ENCODE measurements at places on chromosomes 4 and X.

- DNase-seq = no peak
Observed at GRCh38 chr4:10204401-10205058, 87.9 kb upstream of the WDR1 start.

- no peak for DNase-seq
Observed at GRCh38 chr4:68183417-68183816, 53.7 kb upstream of the TMPRSS11F start.

- DNase-seq = no peak
Observed at GRCh38 chr4:41452484-41453225, 85.3 kb upstream of the LIMCH1 start.

GRCh38 chrX:147953976-147954375 is 27.2 kb upstream of the FMR1NB start:
- no peak for DNase-seq

- DNase-seq = no peak
Observed at GRCh38 chr4:125808570-125808969, 493.8 kb downstream of the FAT4 start.

DNA sequence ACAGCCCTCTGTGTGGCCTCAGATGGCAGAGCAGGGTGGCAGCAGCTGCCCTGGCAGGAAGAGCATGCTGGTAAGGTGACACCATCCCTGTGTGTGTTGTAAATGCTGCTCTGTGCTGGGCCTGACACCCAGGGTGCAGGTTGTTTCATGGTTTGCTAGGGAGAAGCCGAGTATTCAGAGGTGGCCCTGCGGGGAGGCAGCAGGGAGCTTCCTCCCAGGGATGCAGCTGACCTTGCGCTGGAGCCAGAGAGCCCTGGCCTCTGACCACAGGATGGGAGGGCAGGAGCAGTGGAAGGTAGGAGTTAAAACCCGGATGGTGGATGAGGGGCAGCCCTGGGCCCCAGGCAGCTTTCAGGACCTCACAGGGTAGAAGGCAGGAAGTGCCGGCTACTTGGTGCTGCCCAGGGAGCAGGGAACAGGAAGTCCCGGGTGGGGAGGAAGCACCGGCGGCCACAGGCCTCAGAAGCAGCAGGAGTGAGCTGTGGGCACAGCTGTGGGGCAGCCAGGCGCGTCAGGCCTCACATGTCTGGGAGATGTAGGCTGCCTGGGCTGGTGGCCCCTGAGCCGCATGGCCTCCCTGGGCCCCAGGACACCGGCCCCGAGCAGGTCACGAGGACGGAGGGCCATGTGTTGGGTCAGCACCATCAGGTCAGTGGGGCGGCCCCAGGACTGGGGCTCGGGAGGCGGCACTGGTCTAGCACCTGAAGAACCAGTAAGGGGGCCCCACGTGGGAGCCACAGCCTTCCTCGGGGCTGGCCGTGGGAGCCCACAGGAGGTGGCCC is 19.1 kb downstream of the SH3BP2 start:
- DNase-seq = peak; percentile 75

- DNase-seq = no peak
Observed at GRCh38 chrX:15860921-15861320, 6.3 kb upstream of the AP1S2 start.

DNA sequence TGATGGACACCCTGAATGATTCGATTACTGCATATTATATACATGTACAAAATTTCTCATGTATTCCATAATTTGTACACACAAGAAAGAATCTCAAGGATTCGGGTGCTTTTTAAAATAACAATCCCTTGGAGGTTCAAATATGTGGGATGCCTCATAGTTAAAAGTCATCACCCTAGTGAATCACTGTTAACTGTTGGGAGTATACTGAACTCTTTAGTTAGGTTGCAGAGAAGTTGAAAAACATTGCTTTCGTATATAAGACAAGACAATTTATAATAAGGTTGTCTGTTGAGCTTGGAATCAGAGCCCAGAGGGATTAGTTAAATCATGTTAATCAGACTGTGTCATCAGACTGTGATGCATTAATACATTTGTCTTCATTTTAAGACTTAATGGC is 15.6 kb downstream of the DCK start:
- DNase-seq = no peak

GRCh38 chr4:181193131-181193930 is 1049.9 kb upstream of the TENM3 start:
- DNase-seq = no peak

DNA sequence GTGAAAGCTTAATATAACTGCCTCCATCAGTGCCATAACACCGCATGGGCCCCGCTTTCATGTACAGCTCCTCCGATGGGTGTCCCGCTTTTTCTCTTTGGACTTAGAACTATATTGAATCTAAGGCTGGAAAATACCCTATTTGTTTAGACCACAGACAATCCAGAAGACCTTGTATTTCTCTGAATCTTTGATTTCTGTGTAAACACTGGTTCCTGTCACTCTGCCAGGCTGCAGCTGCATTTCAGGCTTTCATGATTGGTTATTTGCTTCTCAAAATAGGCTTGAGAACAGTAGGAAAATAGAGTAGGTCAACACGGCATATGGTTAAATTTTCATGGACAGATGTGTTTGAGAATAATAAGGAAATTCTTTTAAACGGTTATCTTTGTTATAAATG is 80.0 kb downstream of the NWD2 start:
- no peak for DNase-seq

- DNase-seq = no peak
Observed at GRCh38 chrX:130172127-130172845, 524 bp downstream of the RAB33A start.

DNA sequence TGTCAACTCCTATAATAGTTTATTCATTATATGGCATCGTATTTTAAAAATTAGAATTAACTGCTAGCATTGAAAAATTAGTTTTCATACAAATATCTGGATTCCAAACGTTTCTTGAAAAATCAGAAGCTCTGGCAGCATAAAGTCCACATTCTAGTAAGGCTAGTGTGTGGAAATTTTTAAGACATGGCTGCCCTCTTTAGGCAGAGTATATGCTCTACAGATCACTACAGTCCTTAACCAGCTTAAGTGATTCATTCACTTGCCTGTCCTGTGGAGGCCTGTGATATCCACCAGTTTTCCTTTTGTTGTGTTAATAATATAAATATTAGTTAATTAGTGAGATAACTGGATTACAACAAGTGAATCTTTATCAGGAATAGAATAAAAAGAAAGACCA is 287.2 kb downstream of the OPHN1 start:
- DNase-seq = no peak

- DNase-seq = no peak
Observed at GRCh38 chr4:146292508-146292907, 78.2 kb downstream of the REELD1 start.

DNA sequence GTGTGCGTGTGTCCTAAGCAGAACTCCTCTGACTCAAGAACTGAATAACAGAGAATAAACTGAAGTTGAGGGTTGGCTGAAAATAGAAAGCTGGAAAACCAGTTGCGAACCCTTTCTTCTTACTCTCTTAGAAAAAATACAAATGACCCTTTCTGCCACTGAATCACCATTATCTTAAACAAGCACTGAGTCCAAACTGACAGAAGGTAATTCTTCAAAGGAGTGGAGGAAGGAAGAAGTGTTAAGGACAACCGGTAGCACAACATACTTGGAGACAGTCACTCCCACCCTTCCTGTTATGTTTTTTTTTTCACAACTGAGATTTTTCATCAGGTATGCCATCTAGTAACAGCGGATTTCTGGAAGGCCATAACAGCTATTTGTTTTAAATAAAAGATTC is 38.1 kb downstream of the HELQ start:
- DNase-seq = no peak

GRCh38 chr4:145319751-145320150 is 139.4 kb upstream of the OTUD4 start:
- no peak for DNase-seq

DNA sequence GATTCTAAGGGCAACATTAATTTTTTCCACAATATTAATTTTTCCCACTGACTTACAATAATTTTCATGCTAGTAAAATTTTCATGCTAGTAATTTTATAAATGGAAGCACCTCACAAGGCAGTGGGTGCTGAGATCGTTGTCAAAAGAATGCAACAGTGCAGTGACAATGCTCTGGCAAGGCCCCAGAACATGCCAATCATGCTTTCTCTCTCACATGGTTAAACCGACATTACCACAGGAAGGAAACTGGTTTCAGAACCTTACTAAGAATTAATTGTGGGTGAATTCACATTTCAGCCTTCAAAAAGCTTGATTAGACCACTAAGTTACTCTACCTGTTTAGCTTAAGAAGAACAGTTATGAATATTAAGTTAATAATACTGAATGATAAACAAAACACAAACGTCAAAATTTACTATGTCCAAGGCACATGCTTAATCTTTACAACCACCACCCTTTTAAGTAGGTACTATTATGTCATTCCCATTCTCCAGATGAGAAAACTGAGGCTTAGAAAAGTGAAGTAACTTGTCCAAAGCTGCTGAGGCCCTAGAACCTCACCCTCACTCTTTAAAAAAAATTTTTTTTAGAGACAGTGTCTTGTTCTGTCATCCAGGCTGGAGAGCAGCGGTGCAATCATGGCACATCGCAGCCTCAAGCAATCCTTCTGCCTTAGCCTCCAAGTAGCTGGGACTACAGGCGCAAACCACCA is 10.0 kb upstream of the OPHN1 start:
- DNase-seq = no peak

- no peak for DNase-seq
Observed at GRCh38 chr4:184359888-184360287, 114.5 kb downstream of the IRF2 start.

DNA sequence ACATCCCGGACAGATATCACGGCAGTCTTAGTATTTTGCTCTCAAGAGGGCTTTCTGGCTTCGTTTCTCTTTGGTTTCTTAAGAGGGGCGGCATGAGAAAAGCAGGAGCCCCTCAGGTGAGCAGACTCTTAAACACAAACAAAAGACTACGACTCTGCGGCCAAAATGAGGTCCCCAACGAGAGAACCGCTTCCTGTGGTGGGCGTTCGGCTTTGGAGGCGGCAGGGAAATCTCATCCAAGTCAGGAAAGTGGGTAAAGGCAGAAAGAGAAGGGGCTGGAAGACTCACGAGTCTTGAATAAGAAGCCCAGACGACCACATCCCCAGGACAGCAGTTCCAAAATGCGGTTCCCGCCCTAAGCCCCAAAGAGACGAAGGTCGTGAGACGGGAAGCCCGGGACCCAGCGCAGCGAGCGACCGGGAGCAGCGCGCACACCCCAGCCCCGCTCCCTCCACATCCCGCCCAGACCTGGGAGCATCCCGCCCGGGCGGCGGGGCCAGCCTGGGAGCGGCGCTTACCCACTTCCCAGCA is 409 bp downstream of the UGDH start:
- DNase-seq = peak; percentile 47

- no peak for DNase-seq
Observed at GRCh38 chrX:138001226-138001625, 435.3 kb downstream of the ZIC3 start.

DNA sequence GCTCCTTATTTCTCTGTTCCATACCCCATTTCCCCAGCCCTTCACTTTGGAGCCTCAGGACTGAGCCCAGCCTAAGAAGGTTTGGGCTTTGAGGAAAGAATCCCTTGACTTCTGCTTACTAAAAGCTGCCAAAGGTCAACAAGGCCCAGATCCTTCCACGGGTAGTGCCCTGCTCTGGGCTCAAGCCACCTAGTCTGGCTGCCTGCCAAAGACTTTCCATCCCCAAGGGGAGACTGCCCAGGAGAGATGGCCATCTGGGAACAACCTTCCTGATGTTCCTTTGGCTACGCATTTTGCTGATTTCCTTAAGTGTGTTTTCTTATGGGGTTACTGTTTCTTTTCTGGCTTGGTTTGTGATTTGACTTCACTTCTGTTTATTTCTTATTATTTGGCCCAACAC is 49.8 kb upstream of the NDP start:
- DNase-seq = no peak

- DNase-seq = no peak
Observed at GRCh38 chr4:162838671-162839070, 328.0 kb downstream of the NAF1 start.

Measured in GM10248 (cell line).